AG09309 (cell line): ENCODE measurements at places on chromosomes 1 and 21.

DNA sequence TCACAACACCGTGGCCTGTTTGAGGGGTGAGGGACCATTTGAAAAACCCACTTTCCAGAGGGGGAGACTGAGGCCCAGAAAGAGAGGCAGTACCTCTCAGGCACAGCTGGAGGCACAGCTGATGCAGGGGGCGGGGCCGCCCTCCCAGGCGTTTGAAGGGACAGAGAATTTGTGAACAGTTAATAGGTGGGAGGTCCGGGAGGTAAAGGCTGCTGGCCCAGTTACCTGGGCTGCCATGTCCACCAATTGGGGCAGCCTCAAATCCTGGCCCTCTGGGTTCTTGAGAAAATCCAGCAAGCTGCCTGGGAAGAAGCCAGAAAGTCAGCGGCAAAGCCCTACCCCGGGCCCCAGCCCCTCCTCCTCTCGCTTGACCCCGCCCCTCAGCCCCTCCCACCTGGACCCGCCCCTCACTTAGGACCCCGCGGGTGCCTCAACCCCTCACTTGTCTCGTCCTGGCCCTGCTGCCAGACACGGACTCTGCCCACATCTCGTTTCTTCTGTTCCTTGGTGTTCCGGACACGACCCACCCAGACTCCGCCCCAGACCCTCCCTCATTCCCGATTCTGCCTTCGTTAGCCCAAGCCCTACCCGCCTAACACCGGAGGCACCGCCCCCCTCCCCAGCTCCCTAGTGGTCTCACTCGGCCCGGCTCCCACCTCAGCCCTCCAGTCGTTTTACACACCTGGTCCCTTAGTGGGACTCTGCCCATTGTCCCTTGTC lies 10.8 kb upstream of the AHDC1 start:
- DNase-seq: no peak

DNA sequence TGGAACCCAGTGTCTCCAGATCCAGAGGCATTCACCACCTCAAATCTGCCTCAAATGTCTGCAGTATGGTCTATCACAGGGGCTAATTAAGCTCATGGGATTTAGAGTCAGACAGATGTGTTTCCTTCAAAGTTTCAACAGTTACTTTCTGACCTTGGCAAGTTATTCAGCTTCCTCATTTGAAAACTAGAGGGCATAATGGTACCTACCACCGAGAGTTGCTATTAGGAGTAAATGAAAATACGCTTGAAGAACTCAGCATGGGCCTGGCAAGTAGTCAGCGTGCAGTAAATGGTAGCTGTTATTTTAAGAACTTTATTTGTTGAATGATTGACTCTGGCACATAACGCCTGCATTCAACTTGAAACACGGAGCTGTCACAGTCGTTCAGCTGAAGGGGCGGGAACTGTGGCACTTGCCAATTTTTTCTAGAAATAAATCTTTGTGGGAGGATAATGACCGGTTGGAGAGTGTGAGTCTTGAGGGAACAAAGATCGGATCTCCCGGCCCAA lies 1.2 kb upstream of the CAP1 start:
- no peak for DNase-seq

DNA sequence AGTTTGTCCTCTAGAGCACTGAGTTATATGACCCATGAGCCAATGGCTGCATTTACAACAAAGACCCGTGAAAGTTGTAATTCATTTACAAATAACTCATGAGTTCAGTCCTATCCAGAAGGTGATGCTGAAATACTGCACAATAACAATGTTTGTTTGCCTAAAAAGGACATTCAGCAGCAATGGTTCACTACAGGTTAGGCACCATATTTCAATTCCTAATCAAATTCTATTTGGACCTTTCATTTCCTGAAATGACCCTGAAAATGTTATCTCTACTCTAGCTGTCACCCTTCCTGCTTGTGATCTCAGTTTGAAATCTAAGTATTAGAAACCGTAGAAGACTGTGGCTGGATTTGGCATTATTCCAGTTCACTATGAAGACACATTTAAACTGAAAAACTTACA lies 191.2 kb upstream of the SAMSN1 start:
- no peak for DNase-seq

DNA sequence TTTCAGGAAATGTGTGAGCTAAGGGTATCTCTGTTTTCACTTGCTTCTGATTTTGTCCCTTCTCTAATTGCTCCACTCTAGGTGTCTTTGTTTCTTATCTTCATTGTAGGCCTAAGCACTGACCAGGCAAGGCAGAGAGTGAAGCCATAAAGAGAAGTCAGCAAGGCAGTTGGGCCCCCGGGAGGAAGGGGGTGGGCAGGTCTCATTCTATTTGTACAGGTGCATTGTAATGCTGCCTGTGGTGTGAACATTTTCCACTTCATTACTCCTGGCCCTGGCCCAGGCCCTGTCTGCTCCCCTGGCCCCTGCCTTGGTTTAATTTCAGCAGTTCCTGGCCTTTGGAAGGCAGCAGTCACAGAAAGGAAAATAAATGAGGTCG lies 86.4 kb upstream of the JUN start:
- DNase-seq: no peak

- no peak for DNase-seq
Observed at GRCh38 chr1:219265026-219265515, 91.4 kb downstream of the LYPLAL1 start.
